Astrocyte of the spinal cord (primary cell): ENCODE measurements at places on chromosomes 2 and 18.
A peak's percentile ranks its signal among the peaks of the same experiment; 100 is the strongest.

DNA sequence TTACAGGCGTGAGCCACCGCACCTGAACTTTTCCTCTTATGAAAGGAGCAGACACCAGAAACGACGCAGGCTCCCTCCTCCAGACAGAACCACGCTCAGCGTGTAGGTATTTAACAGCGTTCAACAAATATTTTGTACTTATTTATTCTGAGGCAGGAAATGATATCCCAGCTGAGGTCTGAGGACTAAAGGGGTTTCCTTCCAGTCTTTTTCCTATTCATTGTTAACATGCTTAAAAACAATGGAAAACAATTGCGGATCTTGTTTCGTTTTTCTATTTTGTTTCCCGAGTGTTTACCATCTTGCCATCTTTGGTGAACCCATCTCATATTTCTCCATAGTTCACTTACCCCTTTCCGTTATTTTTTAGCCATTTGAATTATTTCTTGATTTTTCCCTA lies 43.7 kb upstream of the FOSL2 start:
- DNase-seq: no peak

DNA sequence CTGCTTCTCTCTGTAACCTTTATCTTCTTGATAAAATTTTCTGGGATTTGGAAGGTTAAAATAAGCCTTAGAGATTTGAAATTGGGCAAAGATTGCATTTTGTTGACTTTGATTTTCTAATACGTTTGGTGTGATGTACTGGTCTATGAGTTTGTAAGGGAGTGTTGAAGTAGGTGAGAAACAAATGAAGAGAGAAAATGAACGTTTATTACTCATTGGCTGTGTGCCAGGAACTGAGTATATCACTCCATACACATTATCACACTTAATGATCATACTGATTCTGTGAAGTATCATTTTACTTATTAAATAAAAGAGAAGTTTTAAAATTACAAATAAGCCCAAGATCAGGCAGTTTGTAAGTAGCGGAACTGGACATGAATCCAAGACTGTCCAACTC lies 795.1 kb upstream of the ZEB2 start:
- DNase-seq: no peak

- peak; percentile 59 for DNase-seq
Observed at GRCh38 chr2:190379249-190379964, 28.7 kb upstream of the MFSD6 start.

DNA sequence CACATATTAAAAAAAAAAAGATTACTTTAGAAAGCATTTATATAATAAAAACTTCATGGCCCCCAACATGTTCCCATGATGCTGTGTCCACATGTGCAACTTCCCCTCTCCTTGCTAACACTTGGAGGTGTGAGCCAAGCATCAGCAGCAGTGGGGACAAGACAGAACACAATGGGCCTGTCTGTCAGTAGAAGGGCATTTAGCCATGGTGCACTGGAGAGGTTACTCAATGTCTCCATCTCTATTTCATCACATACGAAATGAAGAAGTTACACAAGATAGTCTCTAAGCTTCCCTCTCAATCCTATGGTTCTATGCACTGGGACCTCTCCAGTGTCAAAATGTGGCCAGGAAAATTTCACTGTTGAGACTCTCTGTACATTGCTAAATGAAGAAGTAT lies 2.5 kb downstream of the VIT start:
- DNase-seq: no peak

DNA sequence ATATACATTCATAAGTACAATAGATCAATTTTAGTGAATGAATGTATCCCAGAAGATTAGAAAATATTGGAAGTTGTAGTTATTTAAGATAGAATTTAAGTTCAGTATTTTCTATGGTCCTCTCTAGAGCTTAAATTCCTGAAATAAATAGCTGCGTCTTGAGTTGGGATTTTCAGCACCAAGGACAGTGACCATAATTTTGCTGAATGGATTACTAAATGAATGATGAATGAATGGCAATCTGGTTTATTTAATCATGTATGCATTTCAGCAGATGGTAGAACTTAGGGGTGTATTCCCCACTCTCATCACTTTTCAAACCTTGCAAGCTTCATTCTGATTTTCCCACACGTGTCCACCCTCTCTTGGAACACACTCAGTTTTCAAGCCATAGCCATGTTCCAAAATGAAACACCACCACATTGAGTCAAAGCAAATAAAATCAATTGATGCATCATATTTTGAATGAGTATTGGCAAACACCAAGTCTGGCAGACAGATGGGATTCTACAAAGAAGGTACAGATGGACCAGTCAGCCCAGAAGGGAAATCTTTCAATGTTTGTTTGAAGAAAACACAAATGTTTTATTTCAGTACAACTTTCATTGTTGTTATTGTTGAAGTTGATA lies 362.2 kb upstream of the NXPH2 start:
- peak; percentile 38 for DNase-seq

GRCh38 chr2:66442516-66443185 lies 7.7 kb downstream of the MEIS1 start:
- DNase-seq: peak; percentile 37

DNA sequence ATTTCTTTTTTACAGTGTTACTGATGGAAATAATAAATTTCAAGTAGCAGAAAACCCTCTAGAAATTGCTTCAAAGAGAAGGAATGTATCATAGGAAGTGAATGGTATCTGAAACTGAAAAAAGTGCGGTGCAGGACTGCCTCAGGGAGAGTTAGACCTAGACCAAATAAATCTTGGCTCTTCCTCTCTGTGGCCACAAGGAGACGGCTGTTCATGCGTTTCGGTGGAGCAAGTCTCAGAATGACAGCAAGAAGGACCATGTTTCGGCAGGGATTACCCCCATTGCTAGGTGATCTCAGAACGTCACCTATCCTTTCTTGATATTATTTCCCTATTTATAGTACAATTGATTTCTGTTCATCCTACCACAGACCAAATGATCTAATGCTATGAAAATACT lies 522.3 kb downstream of the SOX11 start:
- DNase-seq: no peak

- no peak for DNase-seq
Observed at GRCh38 chr2:195595825-195596224, 61.2 kb upstream of the SLC39A10 start.

- DNase-seq: no peak
Observed at GRCh38 chr2:216925636-216926366, 65.9 kb upstream of the TNP1 start.

- no peak for DNase-seq
Observed at GRCh38 chr2:99181624-99182000, 628 bp downstream of the MRPL30 start.

- DNase-seq: peak; percentile 52
Observed at GRCh38 chr18:48326901-48327675, 82.1 kb downstream of the ZBTB7C start.

DNA sequence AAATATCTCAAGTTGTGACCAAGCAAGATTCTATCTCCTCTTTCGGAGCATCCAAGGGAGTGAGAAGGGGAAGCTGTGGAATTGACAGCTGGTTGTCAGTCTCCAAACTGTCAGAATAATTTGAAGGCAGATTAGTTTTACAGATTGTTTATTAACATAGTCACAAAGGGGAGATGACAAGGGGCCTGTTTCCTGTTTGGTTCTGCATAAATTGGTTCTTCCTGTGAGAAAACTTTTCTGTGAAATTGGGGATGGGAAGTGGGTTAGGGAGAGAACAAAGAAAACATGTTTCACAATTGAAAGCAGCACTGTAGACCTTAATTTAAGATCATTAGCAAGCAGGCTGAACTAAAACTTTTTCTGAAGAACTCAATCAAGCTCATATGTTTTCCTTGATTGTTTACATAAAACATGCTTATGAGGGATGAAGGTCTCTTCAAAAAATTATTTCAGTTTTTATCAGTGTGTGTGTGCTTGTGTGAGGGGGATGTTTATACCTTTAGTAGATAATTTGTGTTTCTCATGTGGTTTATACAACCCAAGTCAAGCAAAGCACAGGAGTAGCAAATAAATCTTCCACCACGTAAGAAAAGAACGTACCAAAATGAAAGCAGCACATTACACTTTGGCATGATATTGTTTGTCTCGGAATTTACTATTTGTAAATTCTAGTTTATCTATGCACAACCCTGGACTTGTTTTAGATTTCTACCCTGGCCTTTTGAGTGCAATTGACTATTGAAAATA lies 604.9 kb upstream of the CDH2 start:
- DNase-seq: no peak

DNA sequence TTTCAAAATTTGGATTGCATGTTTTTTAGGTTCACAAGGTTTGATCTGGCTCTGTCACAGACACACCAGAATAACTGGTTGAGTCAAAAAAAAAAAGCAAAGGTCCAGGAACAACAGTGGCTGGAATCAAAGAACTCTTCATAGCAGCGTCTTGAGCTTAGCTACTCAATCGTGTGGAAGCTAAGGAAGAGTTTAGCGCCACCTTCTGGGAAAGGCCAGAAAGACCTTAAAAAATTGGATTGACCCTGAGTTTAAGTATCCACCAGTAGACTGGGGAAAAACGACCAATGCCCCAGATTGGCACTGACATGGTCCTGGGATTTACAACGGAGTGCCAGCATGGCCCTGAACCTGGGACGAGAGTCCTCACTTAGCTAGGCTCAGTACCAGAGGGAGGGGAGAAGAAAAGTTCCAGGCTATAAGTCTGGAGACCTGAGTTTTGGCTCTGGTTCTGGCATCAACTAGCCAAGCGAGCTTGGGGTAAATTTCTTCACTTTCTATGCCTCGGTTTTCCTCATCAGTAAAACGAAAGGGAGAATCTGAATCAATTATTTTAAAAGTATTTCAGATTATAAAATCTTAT lies 71.1 kb upstream of the TFCP2L1 start:
- peak; percentile 78 for DNase-seq

- DNase-seq: no peak
Observed at GRCh38 chr18:39313992-39314391, 1748.4 kb upstream of the CELF4 start.

- no peak for DNase-seq
Observed at GRCh38 chr2:148493822-148494563, 150.6 kb upstream of the EPC2 start.

GRCh38 chr18:79523736-79524180 lies 128.0 kb downstream of the NFATC1 start:
- DNase-seq: no peak

DNA sequence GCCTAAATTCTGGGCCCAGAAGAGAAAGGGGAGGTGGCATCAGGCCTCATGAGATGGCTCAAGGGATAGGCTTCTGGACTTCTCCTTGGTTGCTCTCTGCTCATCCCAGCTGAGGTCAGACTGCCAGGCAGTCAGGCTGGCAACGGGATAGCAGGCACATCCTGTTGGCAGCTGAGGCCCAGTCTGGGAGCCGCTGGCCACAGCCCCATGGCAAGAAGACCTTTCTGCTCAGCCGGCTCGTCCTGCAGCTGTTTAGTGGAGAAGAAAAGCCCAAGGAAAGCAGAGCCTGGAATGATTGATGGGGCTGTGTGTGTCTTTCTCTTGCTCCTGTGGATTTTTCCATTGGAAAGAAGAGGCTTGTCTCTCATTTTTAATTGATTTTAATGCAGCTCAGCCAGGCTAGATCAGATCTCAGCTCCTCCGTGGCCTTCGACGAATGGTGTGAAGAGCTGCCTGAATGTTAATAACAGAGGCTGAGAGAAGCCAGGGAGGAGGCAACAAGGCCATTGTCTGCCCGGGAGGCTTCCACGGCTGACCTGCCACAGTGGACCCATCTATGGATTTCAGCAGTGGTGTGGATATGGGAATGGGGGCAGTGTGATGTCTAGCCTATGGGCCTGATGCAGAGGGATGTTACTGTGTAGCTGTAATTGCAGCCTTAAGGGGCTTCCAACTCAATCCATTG lies 99.5 kb downstream of the HS1BP3 start:
- no peak for DNase-seq

DNA sequence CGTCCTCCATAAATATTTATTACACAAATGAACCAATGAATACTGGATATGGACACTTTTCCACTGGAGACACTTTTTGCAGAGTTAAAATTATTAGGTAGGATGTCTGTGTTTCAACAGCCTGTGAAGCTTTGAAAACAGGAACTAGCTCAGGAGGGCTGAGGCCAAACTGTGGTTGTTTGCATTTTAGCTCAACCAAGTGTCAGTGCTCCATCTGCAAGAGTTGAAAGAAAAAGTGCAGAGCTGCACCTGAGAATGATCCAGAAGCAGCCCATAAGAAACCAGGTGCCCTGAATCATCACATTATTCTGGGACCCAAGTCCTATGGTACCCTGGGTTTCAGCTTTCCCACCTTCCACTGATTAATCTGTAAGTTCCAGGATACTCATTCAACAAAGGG lies 180.4 kb downstream of the TRIB2 start:
- DNase-seq: no peak

- no peak for DNase-seq
Observed at GRCh38 chr2:178070824-178071223, 1.8 kb downstream of the PDE11A start.

- DNase-seq: no peak
Observed at GRCh38 chr2:226839951-226840350, 4.1 kb downstream of the RHBDD1 start.

DNA sequence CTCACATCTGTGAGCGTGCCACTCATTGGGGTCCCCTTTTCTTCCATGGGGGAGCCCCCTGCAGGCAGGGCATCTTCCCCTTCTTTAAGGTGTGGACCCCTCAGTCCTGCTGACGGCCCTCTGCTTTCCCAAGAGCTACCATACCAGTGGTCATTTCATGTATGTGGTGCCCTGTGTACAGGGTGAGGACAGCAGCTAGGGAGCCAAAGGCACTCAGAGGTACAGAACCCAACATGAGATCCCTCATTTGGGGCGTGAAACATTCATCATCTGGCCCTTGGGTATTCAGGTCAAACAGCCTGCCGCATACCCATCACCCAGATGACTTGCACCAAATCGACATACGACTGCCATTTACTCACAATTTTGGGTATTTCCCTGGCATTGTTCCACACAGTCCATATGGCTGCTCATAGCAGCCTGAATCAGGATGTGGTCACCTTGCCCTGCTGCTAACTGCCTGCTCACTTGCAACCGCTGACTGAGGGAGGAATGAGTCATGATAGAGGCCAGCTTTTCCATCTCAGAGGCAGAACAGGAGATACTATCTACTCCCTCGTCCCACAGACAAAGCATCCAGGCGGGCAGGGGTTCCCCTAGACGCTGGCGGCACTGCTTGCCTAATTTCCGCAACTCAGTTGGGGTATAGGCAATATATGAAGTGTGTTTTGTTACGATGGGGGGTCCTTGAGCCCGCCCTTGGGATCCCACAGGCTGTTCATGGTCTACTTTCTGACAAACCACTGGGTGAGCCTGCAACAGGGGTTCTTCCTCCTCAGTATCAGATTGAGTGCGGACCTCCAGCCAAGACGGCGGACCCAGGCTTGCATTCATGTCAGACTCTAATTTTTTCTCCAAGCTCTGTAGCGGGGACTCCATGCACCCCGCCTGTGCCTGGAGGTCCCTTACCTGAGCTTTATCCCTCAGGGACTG lies 228.6 kb downstream of the SATB2 start:
- peak; percentile 96 for DNase-seq

GRCh38 chr2:119723784-119724467 lies 35.8 kb upstream of the PTPN4 start:
- DNase-seq: peak; percentile 40

DNA sequence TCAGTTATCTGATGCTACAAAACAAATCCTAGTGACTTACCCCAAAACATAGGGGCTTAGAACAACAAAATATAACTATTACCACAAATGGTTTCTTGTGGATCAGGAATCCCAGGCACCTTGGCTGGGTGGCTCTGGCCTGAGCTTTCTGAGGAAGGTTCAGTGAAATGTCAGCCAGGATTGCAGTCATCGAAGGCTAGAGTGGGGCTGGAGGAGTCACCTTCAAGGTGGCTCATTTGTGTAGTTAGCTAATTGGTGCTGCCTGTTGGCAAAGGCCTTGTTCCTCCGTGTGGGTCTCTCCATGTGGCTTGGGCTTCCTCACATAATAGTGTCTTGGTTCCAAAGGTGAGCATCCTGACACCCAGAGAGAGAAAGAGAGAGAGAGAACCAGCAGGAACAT lies 57.4 kb downstream of the COPS8 start:
- no peak for DNase-seq
